Karpas-422 (cell line): ENCODE measurements at places on chromosomes 3 and 15. TPM values are rescaled to one million over a fixed set of nuclear protein-coding genes. Genes with fewer than 3 reads are reported as not detected.

DNA sequence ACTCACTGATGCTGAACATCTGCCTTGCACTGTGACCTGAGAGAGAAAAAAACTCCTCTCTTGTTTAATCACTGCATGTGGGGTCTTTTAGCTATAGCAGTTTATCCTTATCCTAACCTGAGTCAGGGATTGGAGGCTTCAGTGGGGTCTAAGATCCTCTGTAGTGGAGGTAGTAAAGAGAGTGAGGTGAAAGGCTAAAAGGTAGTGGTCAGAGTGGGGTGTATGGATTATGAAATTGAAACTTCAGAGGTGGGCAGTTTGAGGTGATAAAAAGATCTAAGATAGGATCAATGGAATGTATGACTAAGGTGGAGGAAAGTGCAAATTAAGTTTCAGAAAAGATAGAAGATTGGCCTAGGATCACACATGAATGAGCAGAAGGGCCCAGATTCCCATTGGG lies 36.5 kb downstream of the DET1 start:
- no peak overlapping the region for H3K27ac ChIP-seq
- H3K4me1 ChIP-seq: peaks cover 9% of the 10 kb centered on the region
- DNase-seq: no peak

DNA sequence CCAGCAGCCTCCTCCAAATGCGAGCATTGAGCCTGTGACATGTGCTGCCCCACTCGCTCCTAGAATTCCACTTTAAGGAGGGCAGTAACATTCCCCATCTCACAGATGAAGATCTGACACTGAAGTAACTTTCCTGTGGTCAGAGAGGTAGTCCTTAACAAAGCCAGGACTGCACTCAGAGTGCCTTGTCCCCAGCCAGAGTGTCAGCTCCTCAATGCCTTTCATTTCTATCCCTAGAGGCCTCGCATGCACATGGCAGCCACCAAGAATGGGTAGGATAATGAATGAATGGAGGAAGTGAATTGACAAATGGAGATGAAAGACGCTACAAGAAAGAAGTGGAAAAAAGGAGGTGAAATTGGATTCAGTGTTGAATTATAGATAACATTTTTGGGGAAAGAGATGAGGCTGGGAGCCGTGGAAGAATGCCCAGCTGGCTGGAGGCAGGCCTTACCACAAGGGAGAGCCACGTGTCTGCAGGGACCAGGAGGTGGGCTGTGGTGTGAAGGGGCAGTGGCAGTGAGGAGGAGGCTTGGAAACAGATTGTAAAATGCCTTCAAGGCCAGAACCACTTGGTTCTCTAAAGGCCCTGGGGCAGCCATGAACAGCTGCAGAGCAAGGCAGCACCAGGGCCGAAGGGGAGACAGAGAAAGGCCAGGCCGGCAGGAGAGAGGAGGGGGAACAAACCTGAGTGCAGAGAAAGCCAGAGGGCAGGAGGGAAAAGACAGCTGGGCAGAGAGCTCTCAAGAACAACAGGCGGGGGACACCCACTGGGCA lies 10.4 kb downstream of the CFAP92 start:
- H3K4me3 ChIP-seq: no peak overlapping the region
- no peaks in the 10 kb centered on the region for H3K27me3 ChIP-seq
- H3K36me3 ChIP-seq: no peaks in the 10 kb centered on the region

The PIK3CA gene
- total RNA-seq: 8.5 and 22.7 TPM in 2 replicates

GRCh38 chr15:90132437-90132836 lies 30.2 kb upstream of the IDH2 start:
- H3K4me3 ChIP-seq: no peak overlapping the region
- no peak for DNase-seq
- no peaks in the 10 kb centered on the region for H3K27me3 ChIP-seq
- no peak overlapping the region for H3K27ac ChIP-seq

The GOLGA8M gene
- not detected in 2 replicates for total RNA-seq

The AHSG gene
- not detected in 2 replicates for total RNA-seq

The LZTFL1 gene
- total RNA-seq: 4.9 and 6.2 TPM in 2 replicates

- no peaks in the 10 kb centered on the region for H3K27me3 ChIP-seq
- no peak overlapping the region for H3K4me3 ChIP-seq
- H3K4me1 ChIP-seq: no peaks in the 10 kb centered on the region
- H3K27ac ChIP-seq: no peak overlapping the region
- DNase-seq: no peak
These were observed 90.6 kb upstream of the FLNB start for GRCh38 chr3:57917601-57918000.

The SSUH2 gene
- 0.22 and 0.90 TPM in 2 replicates for total RNA-seq

DNA sequence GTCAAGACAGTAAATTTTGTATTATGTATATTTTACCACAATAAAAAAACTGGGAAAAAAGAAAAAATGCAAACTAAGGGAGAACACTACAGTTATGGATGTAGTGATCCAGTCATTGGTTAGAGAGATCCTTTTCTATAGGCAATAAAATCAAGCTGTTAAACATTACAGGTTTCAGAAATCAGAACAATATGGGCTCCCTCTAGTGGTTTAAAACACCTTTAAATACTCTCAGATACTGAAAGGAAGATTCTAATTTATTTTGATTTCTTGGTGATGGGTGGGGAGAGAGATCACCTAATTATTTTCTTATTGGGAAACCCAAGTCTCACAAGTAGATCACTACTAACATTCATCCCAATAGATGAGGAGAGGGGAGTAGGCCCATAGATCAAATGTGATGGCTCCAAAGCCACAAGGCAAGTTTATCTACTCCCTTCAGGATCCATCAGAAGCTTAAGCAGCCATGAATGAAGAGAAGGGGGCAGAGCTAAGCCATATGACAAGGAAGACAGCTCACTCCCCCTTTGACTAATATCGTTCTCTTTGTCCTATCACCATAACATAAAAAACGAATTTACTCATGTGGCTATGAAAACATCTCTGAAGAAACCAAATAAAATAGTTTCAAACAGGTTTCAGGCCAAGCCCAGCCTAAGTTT lies 118.6 kb downstream of the ANO10 start:
- H3K4me1 ChIP-seq: no peaks in the 10 kb centered on the region
- H3K36me3 ChIP-seq: no peaks in the 10 kb centered on the region
- no peak overlapping the region for H3K27ac ChIP-seq
- H3K27me3 ChIP-seq: no peaks in the 10 kb centered on the region
- peak; percentile 70 for DNase-seq
- no peak overlapping the region for H3K4me3 ChIP-seq
